CD4-positive, alpha-beta T cell treated with Interleukin-17A for 4 hours (primary cell): ENCODE measurements at places on chromosomes 2 and 18.

DNA sequence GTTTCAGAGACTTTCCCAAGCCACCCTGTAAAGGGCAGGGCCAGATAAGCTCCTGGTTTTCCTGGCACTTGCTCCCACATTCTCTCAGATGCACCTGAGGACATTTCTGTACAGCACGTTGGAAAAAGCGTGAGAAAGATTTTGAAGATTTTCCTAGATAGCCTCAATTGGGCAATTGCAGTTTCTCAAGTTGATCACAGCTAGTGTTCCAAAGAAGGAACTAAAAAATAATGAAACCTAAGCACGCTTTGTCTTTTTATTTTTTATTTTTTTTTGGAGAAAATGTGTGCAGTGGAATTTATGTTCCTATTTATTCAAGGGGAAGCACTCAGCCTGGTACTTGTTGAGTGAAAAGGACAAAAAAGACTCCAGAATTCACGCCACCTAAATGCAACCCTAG, 429.1 kb downstream of the RNF144A start:
- no peak for DNase-seq

GRCh38 chr2:99088017-99088416, 53.5 kb upstream of the C2orf15 start:
- DNase-seq, result no peak

DNA sequence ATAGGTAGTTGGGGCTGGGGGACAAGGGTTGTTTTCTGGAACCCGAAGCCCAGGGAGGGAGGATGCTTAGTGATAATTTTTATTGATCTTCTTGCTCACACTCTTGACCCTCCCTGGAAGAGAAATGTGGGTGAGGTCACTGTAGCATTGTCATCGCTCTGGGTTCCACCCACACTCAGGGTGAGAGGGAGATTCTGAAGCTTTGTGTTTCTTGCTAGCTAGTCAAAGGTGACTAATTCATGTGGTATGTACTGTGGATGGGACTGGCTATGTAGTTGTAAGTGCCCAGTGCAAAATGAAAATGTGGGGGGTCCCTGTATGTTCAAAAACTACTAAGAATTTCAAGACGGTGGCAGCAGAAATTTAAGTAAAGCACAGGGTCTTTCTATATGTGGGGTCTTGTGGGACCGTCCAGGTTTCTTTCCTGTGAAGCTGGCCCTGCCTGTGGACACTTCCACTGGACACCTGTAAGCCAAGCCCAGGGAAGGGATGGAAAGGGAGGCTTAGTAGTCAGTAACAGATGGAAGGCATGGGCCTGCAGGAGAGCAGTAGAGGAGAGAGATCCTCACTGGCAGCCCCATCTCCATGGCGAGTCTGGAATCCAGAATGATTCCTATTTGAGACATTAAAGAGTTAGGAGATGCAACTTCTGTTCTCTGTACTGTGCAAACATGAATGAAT, 35.0 kb downstream of the TSN start:
- no peak for DNase-seq

GRCh38 chr2:169047256-169048250, 16.4 kb upstream of the ABCB11 start:
- DNase-seq, result no peak

- no peak for DNase-seq
These were observed 41.2 kb upstream of the HS6ST1 start for GRCh38 chr2:128359841-128360240.

GRCh38 chr2:149568138-149568537, 19.4 kb downstream of the MMADHC start:
- DNase-seq, result no peak

DNA sequence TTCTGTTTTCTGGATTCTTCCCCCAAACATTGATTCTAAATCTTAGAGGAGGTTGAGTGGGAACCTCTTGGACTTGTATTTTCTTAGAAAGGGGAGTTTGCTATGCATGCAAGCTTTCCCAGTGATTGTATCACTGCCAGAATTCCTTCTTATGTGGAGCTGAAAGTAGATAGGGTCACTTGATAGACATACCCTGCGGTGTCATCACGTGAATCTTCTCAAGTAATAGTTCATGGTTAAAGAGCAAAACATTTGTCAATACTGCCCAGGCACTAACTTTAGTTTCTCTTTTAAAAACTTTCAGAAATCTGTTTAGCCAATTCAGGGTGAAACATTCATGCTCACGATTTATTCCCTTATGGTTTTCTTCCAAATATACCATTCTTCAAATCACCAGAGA, 6.4 kb downstream of the PMAIP1 start:
- DNase-seq, result no peak

DNA sequence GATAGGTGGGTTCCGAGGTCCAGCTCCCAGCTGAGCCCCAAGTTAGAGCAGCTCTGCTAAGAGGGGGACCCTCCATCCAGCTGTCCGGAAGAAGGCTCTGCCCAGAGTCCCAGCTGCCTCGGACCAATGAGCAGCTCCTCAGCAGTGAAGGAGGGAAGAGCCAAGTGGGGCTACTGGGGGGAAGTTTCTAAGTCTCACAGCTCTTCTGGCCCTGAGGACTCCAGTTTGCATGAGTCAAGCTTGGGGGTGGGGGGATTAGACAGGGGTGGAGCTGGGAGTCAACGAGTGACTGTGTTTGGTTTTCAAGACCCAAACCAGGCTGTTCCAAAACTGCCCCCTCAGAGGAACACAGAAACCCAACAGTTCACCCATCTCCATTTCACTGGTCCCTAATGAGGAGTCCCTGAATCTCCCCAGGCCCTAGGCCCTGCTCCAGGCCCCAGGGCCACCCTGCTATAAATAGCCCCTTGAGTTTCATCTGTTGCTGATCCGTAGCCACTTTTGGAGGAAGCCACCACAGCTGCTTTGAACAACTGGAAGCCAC, 100.9 kb downstream of the TNS1 start:
- no peak for DNase-seq

DNA sequence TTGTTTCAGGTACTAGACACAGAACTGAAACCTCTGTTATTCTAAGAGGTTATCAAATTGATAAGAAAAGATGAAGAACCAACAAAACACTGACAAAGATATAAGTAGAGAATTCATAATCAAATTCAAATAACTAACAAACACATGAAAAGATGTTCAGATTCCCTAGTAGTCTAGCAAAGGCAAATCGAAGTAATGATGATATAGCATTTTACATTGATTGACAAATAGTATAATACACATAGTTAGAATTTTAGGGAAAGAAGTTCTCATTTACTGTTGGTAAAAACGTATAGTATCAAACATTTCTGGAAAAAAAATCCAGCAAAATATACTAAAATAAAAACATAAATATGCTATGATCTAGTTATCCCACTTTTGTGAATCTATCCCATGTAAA, 50.6 kb downstream of the DNAH7 start:
- no peak for DNase-seq

- DNase-seq, result no peak
These were observed 181.8 kb upstream of the PARD3B start for GRCh38 chr2:204363513-204363912.

DNA sequence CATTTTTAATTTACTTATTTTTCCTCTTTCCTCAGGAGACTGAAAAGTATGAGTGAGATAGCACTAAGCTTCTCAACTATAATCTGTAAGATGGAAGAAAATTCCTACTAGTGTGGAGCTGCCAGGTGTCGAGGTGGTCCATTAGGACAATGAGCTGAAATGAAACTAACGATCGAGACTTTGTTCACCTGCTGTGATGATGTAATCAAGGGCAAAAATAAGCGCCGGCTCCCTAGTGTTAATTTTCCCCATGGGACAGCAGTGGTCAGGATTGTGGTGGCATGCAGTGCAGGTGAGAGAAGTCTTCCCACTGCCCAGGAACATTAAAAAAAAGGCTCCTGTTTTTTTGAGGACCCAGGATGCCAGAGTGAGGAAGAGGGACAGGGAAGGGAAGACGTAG, 859.1 kb upstream of the GCFC2 start:
- no peak for DNase-seq

GRCh38 chr2:146997488-146997887, 847.3 kb upstream of the ACVR2A start:
- no peak for DNase-seq

DNA sequence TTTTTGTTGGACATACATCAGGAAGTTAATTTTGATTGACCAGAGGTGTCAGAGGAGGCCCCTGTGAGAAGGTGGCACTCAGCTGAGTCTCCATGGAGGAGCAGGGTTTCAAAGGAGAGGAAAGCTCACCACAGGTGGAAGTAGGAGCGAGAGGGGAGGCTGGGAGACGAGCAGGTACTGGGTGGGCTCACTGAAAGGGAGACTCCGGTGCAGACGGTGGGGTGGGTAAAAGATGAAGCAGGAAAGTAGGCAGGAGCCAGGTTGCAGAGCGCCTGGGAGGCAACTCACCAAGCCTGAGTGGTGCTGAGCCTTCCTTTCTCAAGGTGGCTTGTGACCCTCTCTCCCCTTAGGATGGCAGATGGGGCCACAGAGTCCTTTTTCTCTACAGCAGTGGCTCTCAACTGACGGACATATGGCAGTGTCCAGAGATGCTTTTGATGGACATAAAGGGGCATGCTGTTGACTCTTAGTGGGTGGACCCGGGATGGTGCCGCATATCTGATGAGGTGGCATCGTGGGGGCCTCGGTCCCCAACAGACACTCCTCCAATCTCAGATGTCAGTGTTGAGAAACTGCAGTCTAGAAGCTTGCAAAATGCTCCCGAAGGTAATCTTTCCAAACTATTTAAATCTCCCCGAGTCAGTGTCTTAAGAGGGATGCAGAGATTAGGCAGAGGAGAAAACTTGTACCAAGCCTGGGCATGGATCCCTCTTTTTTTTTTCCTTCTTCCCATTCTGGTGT, 64.0 kb downstream of the LPIN1 start:
- DNase-seq, result no peak

DNA sequence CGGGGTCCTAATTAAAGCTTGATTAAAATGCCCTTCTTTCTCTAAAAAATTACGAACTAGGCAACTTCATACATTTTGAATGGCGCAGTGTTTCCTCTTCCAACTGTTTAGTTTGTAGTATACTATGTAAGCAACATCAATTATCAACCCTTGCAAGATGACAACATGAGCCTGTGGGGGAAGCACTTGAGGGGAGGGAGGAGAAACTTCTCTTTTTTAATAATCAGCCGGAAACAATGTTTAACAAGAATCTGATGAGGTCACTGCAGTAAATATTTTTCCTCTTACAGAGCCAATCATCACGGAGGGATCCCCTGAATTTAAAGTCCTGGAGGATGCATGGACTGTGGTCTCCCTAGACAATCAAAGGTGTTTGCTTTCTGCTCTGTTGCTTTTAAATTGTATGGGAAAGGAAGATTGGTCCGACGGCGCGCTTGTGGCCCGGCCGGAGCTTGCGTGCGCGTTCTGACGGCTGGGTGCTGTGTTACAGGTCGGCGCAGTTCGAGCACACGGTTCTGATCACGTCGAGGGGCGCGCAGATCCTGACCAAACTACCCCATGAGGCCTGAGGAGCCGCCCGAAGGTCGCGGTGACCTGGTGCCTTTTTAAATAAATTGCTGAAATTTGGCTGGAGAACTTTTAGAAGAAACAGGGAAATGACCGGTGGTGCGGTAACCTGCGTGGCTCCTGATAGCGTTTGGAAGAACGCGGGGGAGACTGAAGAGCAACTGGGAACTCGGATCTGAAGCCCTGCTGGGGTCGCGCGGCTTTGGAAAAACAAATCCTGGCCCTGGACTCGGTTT, 5.3 kb upstream of the DLX1 start:
- DNase-seq, result no peak

- DNase-seq, result no peak
These were observed 29.7 kb downstream of the CARF start for GRCh38 chr2:202941771-202942170.

- no peak for DNase-seq
These were observed 49.1 kb upstream of the TMEM200C start for GRCh38 chr18:5944448-5944847.

DNA sequence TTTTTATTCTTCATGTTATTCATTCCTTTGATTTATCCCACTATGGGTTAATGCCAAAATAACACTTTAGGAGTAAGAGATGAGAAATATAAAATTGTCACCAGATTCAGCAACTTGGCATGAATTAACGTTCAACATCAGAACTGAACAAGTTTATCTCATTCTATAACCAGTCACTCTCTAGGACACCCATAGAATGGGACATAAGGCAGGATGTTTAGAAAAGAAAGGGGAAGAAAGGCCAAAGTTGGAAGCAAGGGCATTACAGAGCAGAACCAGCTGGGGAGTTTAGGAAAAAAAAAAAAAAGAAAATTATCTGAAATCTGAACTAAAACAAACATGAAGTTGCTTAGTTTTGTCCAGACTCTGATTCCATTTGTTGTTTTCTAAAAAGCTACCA, 211.0 kb downstream of the PMAIP1 start:
- no peak for DNase-seq

GRCh38 chr2:40957508-40957907, 505.6 kb upstream of the SLC8A1 start:
- no peak for DNase-seq

- no peak for DNase-seq
These were observed 108.9 kb upstream of the ITGA4 start for GRCh38 chr2:181348107-181348837.
